ENCODE measurements at places on chromosomes 1 and 21.

GRCh38 chr1:247551721-247552120 is 2.8 kb downstream of the GCSAML start:
- no peak for DNase-seq

DNA sequence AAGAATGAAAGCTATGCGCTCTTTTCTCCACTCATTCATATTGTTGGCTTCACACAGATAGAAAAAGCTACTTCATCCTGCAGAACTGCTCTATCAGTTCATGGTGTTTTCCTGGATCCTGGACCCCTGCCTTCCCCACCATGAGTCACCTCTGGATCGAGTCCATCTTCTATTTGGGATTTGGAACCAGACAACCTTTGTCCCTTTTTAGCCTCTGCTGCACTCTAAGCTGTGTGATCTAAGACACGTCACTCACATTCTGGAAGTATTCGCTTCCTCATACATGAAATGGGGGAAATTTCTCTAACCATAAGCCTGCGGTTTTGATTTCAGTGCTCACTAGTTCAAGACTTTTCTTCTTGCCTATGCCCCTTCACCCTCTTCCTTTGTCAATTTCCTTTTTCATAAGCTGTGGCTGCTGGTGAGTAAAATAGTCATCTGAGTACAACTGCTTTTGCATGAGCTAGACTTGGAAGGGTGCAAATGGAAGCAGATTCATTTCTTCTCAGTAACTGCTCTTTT is 14.1 kb upstream of the DEGS1 start:
- DNase-seq: no peak

DNA sequence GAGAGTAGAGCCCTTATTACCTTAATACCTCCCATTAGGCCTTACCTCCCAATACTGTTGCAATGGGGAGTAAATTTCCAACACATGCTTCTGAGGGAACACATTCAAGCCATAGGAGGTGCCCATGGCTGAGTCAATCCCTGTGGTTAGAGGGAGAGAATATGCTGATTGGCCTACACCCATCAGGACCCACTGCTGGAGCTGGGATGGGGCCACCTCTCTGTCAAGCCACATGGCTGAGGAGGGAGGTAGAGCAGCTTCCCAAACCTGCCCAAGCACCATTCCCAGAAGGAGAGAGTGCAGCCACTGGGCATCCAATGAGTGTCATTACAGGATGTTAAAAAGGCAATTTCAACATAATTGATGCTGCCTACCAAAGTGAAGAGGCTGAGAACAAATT is 228.1 kb downstream of the C1orf94 start:
- DNase-seq: no peak

DNA sequence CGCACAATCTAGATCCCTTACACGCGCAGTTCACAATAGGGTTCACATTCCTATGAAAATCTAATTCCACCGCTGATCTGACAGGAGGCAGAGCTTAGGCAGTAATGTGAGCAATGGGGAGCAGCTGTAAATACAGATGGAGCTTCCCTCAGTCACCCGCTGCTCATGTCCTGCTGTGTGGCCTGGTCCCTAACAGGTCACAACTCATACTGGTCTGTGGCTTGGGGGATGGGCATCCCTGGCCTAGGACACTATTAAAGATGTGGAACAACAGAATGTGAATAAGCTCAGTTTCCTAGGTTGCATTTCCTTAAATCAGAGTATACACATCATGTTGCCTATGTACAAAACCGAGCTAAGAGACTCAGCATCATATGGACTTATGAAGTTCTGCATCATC is 16.2 kb downstream of the IFI44 start:
- no peak for DNase-seq

DNA sequence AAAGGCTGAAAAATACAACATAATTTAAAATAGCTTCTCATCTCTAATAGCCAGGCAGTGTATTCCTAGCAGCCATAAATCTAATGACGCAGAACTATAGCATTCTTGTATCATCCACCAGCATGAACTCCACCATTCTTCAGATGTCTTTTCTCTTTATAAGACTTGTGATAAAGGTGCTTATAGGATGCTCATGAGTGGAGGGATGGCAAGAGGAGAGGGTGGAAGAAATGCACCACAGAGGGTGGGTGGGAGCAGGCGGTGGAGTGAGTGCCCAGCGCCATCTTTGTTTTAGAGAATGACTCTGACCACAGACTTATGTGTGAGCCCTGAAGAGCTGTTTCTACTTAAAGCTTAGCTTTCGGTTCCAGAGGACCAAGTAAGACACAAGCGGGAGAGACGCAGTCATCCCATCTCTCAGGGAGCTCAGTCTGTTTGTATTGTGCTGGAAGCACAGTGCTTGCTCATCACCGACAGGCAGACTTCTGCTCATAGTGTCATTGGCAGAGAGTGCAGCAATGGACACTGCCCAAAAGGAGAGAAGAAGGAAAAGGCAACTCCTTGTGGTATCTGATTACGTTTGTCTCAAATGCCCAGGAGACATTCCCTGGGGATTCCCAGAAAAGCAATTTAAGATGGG is 65.6 kb downstream of the KCNJ15 start:
- no peak for DNase-seq

DNA sequence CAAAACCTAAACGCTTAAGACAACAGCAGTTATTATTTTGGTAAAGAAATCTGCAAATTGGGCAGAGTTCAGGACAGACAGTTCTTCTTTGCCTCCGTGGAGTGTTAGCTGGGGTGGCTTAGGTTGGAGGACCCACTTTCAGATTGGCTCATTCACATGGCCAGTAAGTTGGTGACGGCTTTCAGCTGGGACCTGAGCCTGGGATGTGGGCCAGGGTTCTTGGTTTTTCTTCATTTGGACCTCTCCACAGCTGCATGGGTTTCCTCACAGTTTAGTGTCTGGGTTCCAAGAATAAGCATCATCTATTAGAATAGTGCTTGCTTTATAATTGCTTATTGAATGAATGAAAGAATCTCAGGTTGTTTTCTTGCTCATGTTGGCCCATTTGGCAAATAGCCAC is 72.2 kb downstream of the ATF6 start:
- DNase-seq: no peak

GRCh38 chr1:185363205-185363604 is 46.2 kb upstream of the IVNS1ABP start:
- DNase-seq: no peak

DNA sequence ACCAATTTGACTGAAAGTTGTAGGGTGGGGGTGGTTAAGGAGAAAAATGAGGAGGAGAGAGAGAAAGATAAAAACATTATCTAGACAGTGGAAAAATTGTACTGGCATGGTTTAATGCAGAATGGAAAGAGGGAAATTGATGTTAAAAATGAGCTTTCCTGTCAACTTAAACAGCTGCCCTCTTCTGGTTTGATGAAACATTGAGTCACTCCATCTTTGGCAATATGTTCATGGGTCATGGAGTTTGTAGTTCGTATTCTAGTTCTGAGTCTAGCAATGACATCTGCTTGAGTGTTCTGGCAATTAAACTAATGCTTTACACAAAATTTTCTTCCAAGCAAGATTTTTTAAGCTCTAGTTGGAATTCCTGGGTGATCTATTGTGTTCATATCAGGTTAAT is 9.6 kb downstream of the ZNF648 start:
- no peak for DNase-seq

DNA sequence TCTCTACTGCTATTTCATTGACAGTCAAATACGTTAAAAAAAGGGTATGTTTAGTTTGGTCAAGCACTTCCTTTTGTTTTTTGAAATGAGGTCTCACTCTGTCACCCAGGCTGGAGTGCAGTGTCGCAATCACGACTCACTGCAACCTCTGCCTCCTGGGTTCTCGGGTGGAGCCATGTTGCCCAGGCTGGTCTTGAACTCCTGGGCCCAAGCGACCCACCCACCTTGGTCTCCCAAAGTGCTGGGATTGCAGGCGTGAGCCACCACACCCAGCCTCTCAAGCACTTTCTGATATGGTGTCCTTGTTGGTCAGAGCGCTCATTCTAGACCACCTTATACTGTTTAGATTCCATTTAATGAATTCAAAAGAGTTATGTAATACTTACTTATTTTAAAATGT is 20.9 kb upstream of the RHBDL2 start:
- no peak for DNase-seq

DNA sequence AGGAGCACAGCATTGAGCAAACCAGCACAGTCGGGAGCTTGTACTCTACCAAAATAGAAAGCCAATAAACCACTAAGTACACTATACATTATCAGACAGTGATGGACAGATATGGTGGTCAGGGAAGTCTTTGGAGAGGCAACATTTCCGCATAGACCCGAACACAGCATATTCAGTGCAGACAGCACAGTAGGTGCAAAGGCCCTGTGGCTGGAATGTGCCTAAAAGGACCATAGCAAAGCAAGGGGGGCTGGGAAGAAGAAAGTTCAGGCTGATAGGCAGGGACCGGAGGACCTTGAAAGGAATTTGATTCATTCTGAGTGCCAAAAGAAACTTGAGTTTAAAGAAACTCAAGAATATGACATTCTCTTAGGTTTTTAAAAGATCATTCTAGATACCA is 92.0 kb upstream of the GALNT2 start:
- DNase-seq: no peak

GRCh38 chr1:196584696-196585095 is 23.5 kb downstream of the KCNT2 start:
- no peak for DNase-seq

GRCh38 chr1:157971769-157972168 is 21.7 kb upstream of the KIRREL1 start:
- no peak for DNase-seq

GRCh38 chr1:116762781-116763115 is 8.5 kb downstream of the CD2 start:
- no peak for DNase-seq

GRCh38 chr1:6603238-6603914 is 707 bp upstream of the KLHL21 start:
- DNase-seq: peak; percentile 30

DNA sequence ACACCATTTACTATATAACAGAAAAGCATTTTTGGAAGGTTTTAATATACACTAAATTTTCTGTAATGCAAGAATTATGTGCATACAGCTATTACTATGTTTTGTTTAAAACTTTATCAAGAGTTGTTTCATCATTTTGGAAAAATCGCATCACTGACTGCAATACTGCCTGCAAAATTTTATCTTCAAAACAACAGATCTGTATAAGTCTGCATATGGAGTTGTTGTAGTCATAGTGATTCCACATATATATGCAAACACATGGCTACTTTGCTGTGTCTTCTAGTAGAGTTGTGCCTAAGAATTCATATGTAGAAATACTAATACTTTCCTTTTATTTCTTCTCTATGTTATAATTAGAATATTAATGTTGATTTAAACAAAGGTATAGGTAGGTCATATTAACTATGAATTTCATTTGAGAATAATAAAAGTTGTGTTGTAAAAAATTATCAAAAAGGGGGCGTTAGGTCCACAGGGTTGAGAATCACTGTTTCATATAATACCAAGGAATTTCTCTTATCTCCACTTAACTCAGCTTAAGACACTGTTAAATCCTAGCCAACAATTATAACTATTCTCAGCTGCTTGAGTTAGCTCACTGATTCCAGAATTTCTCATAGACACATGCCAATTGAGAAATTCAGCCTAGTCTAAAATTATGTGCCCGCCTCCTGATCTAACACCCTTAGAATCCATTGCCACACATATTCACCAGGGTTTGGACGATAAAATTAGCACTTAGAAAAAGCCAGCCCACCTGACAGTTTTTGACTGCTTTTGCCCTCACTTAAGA is 22.9 kb upstream of the LAMC1 start:
- no peak for DNase-seq

GRCh38 chr1:78722947-78723346 is 73.3 kb downstream of the IFI44 start:
- DNase-seq: no peak

- DNase-seq: no peak
Measured at GRCh38 chr1:222099746-222100145, 357.9 kb upstream of the DUSP10 start.

- DNase-seq: no peak
Measured at GRCh38 chr1:43908858-43909257, 24.7 kb upstream of the ARTN start.

- no peak for DNase-seq
Measured at GRCh38 chr1:241167121-241167630, 189.8 kb downstream of the RGS7 start.

- no peak for DNase-seq
Measured at GRCh38 chr21:32884062-32884461, 112.5 kb upstream of the PAXBP1 start.

- DNase-seq: no peak
Measured at GRCh38 chr1:101945884-101946283, 50.8 kb downstream of the OLFM3 start.

DNA sequence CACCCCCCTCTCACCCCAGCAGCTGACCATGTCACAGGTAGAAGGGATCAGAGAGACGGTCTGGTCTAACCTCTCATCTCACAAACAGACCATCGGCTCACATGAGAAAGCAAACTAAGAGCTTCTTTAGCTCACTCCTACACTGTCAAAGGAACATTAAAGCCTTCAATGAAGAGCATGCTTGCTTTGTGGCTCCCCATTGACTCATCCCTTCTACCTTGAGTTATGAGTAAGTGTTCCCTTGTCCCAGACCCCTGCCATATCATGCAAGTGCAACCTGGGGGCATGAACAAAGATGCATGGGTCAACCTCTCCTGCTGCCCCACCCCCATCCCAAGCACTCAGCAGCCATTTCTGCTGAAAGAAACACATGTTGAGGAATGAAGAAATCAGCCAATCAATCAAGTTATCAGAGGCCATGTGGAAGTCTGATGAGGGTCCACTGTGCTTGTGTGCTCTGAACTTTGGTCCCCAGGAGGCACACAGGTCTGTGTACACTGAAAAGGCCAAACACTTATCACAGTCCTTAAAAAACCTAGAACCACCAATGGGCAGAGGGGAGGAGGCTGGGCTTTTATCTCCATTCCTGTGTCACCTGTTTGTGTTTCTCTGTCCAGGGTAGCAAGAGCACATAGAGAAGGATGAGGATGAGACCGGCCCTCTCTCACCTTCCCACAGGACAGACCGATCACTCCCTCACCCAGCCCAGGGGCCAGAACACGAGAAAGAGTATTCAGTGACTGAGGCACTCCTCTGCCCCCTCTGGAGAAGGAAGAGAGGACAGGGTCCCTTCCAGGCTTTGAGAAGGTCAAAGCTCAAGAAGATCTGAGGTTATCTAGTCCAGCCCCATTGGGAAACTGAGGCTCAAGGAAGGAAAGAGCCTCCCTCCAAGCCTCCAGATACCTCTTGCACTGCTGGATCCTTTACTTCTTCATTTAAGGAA is 9.5 kb downstream of the ETNK2 start:
- DNase-seq: no peak

DNA sequence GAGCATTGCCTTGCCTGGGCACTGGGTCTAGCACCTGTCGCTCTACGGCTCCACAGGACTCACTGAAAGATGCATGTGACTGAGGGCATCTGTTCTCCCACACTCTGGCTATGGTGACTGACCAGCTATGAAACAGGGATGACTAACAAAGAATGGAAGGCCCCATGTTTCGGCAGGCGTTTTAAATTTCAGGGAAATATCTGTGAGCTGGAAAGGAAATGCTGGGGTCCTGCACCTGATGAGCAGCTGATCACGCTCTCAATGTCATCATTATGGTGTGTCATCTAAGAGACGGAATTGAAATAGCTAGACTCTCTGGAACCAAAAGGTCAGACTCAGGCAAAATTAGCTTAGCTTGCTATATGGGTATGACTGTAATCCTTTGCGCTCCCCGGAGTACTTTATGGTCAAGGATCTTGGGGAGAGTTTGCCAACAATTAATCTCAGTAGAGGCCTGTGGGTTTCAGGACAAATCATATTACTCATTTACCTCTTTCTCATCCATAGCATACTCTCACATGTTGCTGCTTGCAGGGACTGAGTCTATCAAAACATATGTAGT is 24.5 kb upstream of the PALMD start:
- DNase-seq: no peak
